Naive thymus-derived CD8-positive, alpha-beta T cell (primary cell): ENCODE measurements at places on chromosomes 16 and 17.

DNA sequence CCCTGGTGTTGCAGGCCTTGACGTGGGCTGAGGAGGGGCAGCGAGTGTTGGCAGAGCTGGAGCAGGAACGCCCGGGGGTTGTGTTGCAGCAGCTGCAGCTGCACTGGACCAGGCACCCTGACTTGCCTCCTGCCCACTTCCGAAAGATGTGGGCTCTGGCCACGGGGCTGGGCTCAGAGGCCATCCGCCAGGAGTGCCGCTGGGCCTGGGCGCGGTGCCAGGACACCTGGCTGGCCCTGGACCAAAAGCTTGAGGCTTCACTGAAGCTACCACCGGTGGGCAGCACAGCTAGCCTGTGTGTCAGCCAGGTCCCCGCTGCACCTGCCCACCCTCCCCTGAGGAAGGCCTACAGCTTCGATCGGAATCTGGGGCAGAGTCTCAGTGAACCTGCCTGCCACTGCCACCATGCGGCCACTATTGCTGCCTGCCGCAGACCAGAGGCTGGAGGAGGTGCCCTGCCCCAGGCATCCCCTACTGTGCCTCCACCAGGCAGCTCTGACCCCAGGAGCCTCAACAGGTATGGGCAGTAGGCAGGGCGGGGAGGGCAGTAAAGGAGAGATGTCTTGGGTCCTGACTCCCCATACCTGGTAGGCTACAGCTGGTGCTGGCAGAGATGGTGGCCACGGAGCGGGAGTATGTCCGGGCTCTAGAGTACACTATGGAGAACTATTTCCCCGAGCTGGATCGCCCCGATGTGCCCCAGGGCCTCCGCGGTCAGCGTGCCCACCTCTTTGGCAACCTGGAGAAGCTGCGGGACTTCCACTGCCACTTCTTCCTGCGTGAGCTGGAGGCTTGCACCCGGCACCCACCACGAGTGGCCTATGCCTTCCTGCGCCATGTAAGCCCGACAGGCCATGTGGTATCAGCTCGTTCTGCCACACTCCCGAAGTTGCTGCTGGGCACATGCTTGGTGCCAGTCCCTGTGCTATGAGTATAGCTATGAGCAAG is 5.6 kb downstream of the PLEKHG4 start:
- DNase-seq: no peak

GRCh38 chr17:35790841-35791240 is 4.6 kb downstream of the MMP28 start:
- DNase-seq: no peak

GRCh38 chr16:19776147-19776546 is 58.1 kb downstream of the IQCK start:
- DNase-seq: no peak

DNA sequence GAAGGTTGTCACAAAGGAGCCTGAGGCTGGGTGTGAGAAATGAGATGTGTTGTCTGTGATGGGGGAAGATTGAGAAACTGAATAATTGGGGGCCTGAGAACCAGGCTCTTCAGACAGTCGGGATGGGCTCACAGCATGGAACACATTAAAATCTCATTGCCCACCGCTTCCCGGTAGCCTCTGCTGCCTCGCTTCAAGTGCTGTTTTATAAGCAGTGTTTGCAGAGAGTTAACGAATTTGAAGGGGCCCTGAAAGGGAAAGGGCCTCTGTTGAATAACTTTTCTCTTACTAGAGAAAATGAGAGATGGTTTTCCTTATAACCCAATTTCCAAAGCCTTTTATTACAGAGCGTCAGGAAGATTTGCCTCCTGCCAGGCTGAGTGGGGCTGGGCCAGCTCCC is 258.8 kb upstream of the ASIC2 start:
- no peak for DNase-seq
